Ascending aorta (tissue), 2 donors: ENCODE measurements at places on chromosomes 3 and 15.

DNA sequence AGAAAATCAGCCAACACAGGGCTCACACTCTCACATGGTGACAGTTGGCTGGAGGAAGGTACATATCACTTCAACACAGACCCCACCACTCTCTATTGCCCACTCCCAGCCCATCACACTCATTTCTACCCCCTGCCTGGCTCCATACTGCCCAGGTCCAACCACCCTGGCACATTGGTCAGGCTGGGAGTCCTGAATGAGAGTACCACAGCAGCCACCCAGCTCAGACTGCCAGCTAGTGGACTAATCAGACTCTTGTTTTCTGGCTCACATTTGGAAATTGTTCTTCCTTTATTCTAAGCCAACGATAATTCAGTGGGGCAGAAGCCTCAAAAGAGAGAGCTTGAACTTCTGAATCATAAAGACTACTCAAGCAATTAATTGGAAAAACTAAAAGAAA is 20.0 kb downstream of the MRPL46 start:
- no peak for DNase-seq

- DNase-seq: no peak
Observed at GRCh38 chr3:177490626-177491025, 293.3 kb upstream of the TBL1XR1 start.

- DNase-seq: no peak
Observed at GRCh38 chr3:165503825-165504224, 307.6 kb upstream of the SLITRK3 start.

DNA sequence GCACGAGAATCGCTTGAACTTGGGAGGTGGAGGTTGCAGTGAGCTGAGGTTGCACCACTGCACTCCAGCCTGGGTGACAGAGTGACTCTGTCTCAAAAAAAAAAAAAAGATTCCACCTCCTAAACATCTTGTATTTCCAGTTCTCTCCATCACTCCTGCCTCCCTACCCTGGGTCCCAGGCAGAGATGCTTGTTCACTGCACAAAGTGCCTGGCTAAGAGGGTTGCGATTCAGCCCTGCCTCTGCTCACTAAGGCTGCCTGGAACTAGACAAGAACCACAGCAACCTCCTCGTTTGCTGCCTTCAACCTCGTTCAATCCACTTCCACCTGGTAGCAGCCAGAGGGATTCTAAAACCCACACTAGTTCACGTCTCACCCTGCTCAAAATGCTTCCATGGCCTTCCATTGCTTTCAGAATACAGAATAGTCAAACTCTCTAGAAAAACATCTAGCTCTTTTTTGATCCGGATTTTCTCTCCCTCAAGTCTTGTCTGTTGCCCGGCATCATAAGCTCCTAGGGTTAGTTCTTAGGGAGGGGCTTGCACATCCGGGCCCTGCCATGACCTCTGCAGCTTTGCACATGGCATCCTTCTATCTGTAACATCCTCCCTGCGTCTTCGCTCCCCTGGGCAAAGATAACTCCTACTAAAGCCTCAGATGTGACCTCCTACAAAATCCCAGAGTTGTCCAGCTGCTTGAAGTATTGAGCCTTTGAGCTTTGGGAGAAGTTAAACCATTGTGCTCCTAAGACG is 1.0 kb upstream of the MCM2 start:
- DNase-seq: no peak

GRCh38 chr3:126023390-126023789 is 54.4 kb downstream of the ROPN1B start:
- DNase-seq: no peak

DNA sequence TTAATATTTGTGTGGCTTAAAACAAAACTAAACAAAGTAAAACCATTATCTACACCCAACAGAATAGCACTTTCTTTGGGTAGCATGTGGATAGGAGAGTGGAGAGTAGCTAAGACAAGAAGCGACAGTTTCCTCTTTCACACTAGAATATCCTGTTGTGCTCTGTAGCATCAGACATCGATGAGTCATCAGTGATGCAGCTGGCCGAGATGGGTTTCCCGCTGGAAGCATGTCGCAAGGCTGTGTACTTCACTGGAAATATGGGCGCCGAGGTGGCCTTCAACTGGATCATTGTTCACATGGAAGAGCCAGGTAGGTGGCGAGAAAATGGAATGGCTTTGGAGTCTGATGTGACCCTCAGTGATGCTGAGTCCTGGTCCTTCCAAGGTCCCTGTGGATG is 108.1 kb downstream of the USP13 start:
- no peak for DNase-seq

DNA sequence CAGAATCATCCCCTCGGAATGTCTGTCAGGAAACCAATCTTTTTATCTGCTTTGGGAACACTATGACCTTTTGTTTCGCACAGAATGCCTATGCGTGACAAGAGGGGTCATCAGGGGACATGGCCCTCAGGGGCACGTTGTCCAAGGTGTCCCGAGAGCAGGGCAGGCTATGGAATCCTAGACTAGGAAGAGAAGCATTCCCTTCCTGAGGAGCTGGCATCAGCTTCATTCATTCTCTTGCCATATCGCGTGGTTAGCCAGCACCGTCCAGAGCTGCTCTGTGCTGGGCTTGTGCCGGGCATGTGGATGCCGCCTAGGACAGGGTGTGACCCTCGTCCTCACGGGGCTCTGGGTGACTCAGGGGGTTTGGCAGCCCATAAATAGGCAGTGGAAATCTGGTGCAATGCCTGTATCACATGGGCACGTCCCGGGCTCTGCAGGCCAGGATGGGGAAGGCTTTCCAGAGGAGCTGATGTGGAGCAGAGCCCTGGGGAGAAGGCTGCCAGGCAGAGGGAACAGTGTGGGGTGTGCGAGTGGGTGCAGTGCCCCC is 117.8 kb downstream of the TMEM266 start:
- peak; percentile 76 for DNase-seq

- no peak for DNase-seq
Observed at GRCh38 chr15:90058775-90059174, 43.5 kb downstream of the IDH2 start.

DNA sequence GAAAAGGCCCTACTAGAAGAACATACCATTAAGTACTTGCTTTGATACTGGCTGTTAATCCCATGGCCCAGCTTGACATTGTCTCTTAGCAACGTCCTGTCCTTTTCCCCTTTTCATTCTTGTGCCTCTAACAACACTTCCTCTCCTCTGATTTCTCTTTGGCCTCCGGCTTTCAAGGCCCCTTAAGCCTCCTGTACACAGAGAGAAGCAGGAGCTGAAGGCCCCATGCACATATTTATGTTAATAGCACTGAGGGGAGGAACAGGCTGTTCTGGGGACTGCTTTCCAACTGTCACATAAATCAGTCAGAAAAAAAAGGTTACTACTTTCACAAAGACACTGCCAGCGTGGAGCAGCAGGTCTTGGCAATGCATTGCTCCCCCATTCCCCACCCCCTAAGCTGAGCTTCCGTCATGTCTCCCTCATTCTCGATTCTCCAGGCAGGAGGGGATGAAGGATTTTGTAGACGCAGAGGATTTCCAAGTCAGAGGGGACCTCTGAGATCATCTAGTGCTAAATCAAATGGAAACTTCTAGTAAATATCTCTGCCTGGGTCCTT is 257.4 kb upstream of the ADAMTS9 start:
- DNase-seq: no peak

- DNase-seq: peak; percentile 81
Observed at GRCh38 chr15:99105514-99106341, 848 bp downstream of the SYNM start.

DNA sequence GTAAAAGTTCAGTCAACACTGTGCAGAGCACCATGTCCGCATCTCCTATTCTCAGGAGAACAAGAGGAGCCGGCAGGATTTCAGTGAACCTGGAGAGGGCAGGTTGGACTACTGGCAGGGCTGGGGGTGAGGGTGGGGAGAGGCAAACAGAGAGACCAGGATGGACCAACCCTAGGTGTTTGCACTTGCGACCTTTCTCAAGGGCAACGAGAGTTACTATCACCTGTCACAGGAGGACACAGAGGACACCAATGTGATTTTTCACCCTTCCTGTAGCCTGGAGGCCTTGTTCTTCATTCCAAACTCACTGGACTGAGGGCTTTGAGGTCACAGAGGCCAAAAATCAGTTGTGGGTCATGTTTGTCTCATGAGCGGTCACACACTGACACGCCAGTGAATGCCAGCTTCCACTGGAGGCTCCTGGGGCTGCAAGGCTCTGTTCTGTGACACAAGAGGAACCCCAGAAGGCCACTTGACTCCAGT is 89.5 kb downstream of the CPN2 start:
- DNase-seq: peak; percentile 50

GRCh38 chr3:171700653-171701052 is 109.6 kb downstream of the PLD1 start:
- DNase-seq: no peak

DNA sequence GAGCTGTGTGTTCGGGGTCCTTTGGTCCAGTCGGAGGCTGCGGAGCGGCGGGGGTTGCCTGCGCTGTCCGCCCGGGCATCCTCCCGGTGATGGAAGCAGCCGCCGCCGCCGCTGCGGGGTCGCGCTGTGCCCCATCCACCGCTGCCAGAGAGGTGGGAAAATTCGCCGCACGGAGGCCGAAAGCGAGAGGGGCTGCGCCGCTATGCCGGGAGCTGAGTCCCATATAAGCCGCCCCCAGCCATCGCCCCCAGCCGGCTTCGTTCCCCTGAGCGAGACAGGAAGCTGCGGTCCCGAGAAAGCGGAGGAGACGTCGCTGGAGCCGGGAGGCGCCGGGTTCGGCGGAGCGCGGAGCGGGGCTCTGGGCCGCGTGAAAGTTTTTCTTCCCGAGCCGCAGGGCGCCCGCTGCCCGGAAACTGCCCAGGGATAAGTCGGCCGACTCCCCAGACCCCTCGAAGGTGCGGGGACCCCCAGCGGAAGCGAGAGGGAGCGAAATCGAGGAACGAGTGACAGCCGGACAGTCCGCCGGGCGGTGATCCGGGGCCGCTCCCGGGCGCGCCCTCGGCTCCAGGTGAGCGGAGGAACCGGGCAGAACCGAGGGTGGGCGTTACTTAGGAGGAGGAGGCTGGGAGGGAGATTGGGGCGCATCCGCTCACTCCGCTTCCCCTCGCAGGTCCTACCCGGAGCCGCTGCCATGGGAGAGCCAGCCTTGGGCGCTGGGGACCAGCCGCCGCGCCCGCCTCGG is 574 bp downstream of the CHST2 start:
- DNase-seq: no peak

- DNase-seq: no peak
Observed at GRCh38 chr3:135896613-135897012, 68.9 kb upstream of the PPP2R3A start.

GRCh38 chr15:55253580-55253979 is 36.0 kb downstream of the RAB27A start:
- no peak for DNase-seq

- DNase-seq: no peak
Observed at GRCh38 chr15:88874684-88875083, 20.7 kb downstream of the HAPLN3 start.

DNA sequence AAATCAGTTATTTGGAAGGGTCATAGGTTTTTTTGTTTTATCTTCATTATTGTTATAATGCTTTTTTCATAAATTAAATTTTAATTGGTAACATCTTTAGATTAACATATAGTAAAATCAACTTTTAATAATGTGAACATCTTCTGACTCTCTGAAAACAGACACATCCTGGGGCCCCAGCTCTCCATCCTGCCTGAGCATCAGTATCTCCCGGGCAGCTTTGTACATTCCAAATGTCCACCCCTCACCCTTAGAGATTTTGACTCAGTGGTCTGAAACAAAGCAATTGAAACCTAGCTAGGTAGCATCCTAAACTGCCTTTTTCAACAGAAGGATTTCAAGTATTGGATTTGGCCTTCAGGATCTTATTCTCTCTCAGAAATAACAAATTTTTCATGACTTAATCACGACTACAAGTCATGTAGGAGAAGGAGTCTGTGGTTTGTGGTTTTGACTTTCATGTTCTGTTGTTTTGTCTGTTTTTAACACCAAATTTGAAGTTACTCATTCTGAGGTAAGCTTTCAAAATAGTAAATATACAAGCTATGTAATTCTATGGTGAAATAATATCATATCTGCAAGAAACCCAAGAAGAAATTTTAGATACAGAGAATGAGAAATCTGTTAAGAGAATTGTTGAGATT is 147.3 kb upstream of the UBE2E2 start:
- no peak for DNase-seq

- DNase-seq: no peak
Observed at GRCh38 chr3:133997871-133998635, 31.7 kb downstream of the SLCO2A1 start.

- DNase-seq: no peak
Observed at GRCh38 chr3:78873641-78874040, 894.2 kb downstream of the ROBO1 start.

DNA sequence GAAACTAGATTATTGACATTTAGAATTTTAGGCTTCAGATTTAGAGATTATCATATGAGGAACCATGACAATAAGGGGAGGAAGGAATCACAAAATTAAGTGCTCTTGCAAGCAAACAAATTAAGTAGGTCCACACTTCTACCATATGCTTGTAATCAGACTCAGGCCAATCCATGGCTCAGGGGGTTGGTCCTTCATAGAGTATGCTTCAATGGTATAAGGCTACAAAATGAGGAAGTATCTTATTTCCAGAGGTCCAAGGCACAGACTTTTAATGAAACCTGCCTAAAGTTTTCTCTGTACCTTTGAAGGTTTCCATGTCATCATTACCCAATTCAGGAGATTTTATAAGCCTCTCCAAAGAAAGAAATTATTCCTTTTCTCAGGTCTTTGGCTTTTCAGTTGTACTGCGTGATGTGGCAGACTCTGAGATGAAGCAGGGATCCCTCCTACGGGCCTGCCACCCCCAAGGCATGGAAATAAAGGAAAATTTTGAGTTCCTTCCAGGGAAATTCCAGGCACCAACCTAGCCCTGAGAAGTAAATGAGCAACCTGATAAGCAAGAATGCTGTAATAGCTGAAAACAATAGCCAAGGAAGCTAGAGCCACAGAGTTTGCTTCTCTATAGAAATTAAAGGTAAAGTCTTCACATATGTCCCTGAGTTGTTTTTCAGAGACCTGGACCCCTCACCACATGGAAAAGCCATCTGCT is 36.3 kb downstream of the SERPINI2 start:
- no peak for DNase-seq

DNA sequence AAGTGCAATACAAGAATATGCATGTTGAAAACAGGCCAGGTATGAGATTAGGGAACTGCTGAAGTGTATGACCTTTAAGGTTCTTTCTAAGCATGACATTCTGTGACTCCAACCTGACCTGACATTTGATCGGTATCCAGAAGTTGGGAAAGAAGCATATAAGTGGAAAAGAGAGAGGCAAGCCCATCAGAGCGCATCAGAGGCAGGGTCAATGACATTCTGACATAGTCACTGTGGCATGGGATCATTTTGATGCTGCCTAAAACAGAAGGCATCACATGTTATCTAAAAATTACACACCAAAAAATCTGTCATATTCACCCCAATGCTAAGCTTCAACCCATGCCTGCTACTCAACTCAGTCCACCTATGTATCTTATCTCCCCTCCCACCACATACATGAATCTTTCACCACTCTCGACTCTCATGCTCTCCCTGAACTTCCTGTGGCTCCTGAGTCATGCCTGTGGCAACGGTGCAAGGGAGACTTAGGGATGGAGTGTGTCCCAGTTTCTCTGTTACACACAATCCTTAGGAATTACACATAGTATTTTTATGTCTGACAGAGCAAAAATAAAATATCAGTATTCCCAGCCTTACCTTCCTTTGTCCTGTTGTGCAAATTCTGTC is 20.5 kb upstream of the LRRN1 start:
- no peak for DNase-seq
